ENCODE measurements at places on chromosomes 4 and X. TPM values are rescaled to one million over a fixed set of nuclear protein-coding genes. Genes with fewer than 3 reads are reported as not detected.

GRCh38 chrX:42247241-42247640, 323.9 kb upstream of the CASK start:
- no peak for DNase-seq

Gene RBBP7
- 101 TPM for total RNA-seq

GRCh38 chrX:8278557-8278956, 107.5 kb upstream of the VCX2 start:
- DNase-seq: no peak

DNA sequence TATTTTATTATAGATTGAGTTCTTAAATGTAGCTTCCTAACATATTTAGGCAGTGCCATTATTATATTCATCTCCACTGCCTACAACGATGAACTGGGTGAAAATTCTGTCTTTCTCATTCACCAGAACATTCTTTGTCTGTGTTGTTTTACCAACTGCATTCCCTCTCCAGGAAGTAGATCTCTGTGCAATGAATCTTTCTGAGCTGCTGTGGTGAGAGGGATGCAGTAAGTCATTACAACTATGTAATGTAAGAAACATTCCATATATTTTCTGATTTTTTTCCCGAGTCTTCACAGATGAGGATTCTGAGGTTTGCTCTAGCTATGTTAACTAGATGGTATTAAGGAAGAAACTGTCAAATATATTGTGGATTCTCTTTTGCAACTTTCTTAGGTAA, 811.9 kb upstream of the PCDH7 start:
- DNase-seq: no peak

DNA sequence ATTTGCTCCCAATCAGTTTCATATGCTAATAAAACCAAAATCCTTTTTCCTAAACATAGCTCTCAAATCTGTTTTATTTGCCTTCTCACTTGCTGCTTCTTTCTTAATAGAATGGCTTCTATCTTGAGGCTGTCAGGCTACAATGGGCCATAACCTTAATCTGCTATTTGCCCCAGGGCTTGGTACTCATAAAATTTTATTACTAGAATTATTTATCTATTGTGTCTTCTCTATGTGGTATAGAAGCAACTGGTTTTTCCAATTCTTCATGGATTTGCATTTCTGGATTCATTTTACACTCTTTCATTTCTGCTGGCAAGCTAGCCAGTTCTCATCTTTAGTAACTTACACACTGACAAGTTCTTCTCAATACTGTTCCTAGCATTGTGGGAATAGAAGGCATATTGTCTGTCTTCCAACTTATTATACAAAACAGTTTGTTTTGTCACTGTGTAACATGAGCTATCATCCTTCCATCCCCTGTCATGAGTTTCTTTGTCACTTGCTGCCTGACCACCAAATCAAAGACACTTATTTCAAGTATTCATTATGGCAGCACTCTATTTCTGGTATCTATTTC, 96.6 kb upstream of the KCNIP4 start:
- DNase-seq: no peak

Gene PNMA5
- total RNA-seq: not detected

DNA sequence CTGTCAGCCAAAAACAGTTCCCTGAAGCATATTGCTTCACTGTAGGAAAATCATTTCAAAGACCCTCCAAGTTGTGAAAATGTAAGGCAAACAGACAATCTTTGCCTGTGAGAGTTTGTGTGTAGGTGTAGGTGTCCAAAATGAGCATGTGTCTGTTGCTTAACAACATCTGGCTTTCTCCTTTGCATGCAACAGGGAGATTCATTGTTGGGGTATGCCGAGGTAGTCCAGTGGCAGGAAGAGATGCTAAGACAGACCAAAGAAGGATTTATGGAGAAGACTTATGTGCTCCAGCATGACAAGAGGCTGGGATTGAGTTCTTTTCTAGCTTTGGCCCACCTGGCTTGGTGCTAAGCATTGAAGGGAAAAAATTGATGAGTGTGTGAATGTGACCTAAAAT, 29.8 kb upstream of the SMAD1 start:
- DNase-seq: no peak

DNA sequence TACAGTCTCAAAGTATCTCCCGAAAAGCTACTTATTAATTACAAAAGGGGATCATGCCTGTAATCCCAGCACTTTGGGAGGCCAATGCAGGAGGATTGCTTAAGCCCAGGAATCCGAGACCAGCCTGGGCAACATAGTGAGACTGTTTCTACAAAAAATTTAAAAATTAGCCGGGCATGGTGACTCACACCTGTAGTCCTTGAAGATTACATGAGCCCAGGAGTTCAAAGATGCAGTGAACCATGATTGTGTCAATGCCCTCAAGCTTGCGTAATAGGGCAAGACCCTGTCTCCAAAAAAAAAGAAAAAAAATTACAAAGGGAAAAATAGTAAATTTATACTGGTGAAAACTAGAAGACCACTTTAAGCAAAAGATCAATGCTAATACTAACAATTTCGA, 3.3 kb upstream of the PORCN start:
- DNase-seq: no peak

GRCh38 chrX:119999087-119999634, 55.6 kb upstream of the NKAP start:
- DNase-seq: no peak

Gene NWD2
- 0.41 TPM for total RNA-seq
